ENCODE measurements at places on chromosomes 2 and 18.

GRCh38 chr2:48315896-48316194 is 214.1 kb upstream of the STON1 start:
- peak; percentile 35 for DNase-seq

GRCh38 chr2:129901754-129902415 is 77.6 kb upstream of the RAB6C start:
- no peak for DNase-seq

DNA sequence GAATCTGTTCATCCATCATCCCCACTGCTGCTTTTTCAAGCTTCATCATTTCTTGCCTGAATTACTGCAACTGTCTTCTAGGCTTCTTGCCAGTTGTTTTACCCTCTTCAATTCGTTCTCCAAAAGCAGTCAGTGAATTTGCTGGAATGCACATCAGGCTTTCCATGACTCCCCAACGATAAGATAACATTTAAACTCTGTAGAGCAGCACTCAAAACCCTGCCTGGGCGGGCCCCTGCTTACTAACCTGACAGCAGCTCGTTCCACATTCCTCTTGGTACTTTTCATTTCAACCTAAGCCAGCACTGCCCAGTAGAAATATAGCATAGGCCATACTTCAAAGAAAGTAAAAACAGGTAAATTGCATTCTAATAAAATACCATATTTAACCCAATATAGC is 342.9 kb downstream of the SUCLG1 start:
- no peak for DNase-seq

DNA sequence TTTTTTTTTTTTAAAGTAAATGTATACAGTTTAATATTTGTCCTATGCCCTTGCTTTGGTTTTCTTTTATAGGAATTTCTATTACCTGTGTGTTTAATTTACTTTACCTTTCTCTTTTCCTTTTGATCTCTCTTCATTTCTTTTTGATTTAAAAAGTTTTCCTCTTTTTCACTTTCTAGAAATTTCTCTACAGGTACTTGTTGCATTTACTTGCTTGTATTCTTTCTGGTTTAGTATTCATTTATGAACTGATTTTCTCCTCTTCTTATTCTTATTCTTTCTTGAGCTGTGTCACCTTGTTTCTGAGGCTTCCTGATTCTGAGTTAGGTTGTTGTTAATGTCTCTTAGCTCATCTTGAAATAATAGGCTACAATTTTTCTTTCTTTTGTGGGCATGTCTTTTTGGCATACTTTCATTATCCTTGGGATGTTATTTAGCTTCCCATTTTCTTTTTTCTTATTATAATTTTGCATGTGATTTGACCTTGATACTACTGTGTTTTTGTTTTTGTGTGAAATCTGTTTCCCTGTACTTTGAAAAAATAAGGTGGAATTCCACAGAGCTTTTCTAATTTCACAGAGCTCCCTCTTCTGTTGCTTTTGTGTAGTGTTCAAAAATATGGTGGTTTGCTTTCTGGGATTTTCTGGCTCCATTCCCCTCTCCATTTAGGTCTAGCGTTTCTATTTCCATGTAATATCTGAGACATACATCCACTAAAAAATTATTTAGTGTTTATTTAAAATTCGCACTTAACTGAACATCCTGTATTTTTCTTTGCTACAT is 25.5 kb upstream of the ALMS1 start:
- DNase-seq, result no peak

GRCh38 chr2:23420091-23420839 is 35.3 kb downstream of the KLHL29 start:
- no peak for DNase-seq

DNA sequence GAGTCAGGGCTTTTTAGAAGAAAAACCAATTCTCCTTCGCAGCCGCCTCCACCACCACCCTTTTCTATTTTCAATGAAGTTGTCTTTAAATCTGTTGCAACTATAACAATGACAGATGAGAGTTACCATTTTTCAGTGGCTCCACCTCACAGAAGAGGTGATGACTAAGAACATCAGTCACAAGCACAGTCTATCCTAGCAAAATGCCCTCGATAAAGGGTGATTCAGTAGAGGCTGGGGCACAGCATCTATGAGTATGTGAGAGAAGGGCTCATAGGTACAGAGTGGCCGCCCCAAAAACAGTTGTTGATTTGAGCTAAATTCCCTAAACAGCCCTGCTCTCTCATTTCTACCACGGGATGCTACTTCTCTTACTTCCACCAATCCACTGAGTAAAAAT is 310.8 kb upstream of the MGAT5 start:
- DNase-seq, result no peak

GRCh38 chr18:70491734-70492348 is 203.0 kb downstream of the SOCS6 start:
- peak; percentile 24 for DNase-seq

DNA sequence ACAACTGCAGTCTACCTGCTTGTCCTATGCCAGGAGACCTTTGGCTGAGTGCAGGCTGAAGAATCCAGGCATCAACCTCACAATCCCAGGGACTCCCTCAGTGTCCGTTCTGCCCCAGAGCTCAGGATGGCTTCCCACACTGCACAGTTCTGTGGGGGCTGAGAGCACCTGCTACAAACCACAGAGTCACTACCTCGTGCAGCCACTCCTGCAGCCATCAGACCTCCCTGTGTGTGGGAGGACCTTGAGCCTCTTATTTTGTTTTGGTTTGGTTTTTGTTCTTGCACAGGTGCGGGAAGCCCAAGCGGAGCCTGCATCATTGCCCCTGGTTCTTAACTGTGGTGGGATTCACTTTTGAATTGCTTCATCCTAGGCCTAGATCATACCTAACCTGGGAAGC is 31.0 kb downstream of the NAT8 start:
- no peak for DNase-seq

GRCh38 chr18:68429841-68430240 is 285.1 kb downstream of the TMX3 start:
- no peak for DNase-seq

GRCh38 chr18:811892-812375 is at the start of gene YES1:
YES1 (minus strand) TSS chr18:812242; CDS start chr18:756827, 55,415 bp downstream.
- no peak for DNase-seq

- DNase-seq, result no peak
Measured at GRCh38 chr2:189751080-189751658, 11.4 kb downstream of the OSGEPL1 start.

DNA sequence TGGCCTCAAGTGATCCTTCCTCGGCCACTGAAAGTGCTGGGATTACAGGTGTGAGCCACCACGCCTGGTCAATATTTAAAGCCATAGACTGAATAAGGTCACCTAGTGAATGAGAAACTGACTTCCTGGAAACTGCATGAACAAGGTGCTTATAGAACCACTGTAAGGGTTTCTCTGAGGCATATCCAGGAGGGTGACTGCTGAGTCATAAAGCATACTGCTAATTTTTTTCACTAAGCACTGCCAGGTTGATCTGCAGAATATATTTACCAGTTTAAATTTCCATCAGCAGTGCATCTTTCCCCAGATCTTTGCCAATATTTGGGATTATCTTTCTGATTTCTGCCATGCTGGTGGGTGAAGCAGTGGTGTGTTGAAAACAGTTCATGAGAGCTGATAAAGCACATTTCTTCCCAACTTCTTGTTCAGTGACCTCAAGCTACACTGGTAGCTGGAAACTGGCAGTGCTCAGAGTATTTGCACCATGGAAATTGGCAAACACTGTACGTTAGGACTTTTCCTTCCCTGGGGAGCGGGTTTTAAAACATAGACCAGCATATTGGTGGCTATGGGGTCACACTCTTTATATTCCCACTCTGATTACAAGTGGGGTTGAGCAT is 4.2 kb upstream of the CLIP4 start:
- DNase-seq, result no peak
